Body of pancreas (tissue), 4 donors: ENCODE measurements at places on chromosomes 7 and 10.
A peak's percentile ranks its signal among the peaks of the same experiment; 100 is the strongest.

DNA sequence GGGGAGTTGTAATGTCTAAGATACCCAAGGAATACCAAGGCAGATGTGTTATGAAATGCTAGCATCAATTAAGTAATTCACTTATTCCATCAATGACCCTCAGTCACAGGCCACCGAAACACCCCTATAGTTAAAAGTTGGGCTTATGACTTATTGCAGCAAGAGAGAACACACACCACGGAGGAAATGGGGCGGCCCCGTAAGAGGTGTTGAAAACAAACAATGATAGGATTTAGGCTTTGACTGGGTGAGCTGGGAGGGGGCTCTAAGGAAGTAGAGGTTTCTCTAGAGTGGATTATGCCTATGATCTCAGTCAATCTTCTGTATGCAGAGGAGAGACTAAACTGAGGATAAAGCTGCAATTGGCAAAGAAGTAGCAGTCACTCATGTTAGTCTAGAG is 45.4 kb upstream of the PRKCQ start:
- no peaks in the 10 kb centered on the region for H3K27me3 ChIP-seq
- peaks cover 11% of the 10 kb centered on the region for H3K4me1 ChIP-seq
- H3K36me3 ChIP-seq, result no peaks in the 10 kb centered on the region

- DNase-seq, result no peak
- no peaks in the 10 kb centered on the region for H3K36me3 ChIP-seq
- H3K27me3 ChIP-seq, result no peaks in the 10 kb centered on the region
- H3K4me1 ChIP-seq, result no peaks in the 10 kb centered on the region
Observed at GRCh38 chr7:18566829-18567228, 71.3 kb downstream of the HDAC9 start.

DNA sequence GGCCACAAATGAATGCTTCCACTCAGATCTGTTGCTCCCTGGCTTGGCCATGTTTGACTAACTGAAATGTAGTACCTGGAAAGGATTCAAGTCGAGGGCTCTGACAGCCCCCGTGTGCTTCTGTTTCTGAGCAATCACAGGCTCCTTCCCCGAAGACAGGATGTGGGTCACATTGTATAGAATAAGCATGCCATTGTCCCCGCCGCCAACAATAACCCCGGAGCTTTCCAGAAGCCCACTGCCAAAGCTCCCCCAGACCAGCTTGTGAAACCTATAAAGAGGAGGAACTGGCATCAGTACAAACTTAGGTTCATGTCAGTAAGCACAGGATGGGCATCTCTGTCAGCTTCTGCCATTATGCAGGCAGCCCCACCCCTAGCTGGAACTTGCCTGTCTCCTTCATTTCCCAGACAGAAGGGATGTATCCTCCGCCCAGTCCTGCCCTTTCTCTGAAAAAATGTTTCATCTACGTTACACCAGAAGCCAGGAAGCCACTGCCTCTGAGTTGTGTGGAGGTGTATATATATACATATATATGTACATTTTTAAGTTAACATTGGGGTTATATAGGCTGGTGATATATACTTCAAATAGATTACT is 10.3 kb downstream of the SEC31B start:
- no peak for DNase-seq
- no peaks in the 10 kb centered on the region for H3K36me3 ChIP-seq
- H3K4me1 ChIP-seq, result peaks cover 6% of the 10 kb centered on the region
- H3K4me3 ChIP-seq, result no peak overlapping the region
- H3K27me3 ChIP-seq, result no peaks in the 10 kb centered on the region

GRCh38 chr7:30224511-30225062 is 59.8 kb upstream of the ZNRF2 start:
- peaks cover 30% of the 10 kb centered on the region for H3K4me1 ChIP-seq
- H3K36me3 ChIP-seq, result no peaks in the 10 kb centered on the region
- H3K27ac ChIP-seq, result peak overlapping the region; percentile 90

- H3K36me3 ChIP-seq, result no peaks in the 10 kb centered on the region
- H3K4me1 ChIP-seq, result no peaks in the 10 kb centered on the region
- H3K27me3 ChIP-seq, result no peaks in the 10 kb centered on the region
- H3K27ac ChIP-seq, result no peak overlapping the region
Observed at GRCh38 chr10:124510759-124511158, 49.1 kb downstream of the LHPP start.
